Right forelimb (tissue), 1 donor: ENCODE measurements at places on chromosomes 2 and 18.

- DNase-seq, result no peak
These were observed 464.0 kb downstream of the FBXO15 start for GRCh38 chr18:73683409-73684238.

GRCh38 chr2:68214381-68214780 lies 38.0 kb downstream of the PPP3R1 start:
- no peak for DNase-seq

DNA sequence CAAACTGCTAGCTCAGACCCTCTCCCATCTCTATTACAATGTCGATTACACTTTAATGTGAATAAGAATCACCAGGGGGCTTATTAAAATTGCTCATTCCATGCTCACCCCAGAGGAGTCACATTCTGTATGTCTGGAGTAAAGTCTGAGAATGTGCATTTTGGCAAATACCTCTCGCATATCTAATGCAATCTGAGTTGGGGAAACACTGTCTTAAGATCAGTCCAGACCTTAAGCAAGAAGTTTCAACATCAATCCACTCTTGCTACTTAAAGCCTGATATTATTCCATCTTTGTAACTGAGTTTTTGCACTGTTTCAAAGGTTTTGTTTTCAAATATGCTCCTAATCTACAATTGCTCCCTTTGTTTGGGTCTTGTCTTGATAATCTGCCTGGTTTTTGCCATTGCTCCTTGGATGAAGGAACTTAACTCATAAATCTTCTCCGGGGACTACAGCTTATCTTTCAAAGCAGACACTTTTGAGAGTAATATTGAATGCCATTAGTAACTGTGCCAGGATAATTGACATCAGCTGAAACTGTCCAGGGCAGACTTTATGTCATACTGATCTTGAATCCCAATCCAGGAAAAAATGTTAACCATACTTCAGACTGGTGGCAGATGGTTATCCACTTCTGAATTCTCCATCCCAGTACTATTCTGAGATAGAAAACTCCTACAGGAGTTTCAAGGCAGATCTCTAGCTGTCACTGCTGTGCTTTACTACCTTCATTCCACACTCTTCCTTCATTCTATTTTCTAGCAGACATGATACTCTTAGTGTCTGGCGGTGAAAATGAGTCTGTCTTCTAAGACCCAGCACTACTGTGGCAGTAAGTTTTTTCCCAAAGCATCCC lies 200.9 kb downstream of the ERBB4 start:
- DNase-seq, result no peak

DNA sequence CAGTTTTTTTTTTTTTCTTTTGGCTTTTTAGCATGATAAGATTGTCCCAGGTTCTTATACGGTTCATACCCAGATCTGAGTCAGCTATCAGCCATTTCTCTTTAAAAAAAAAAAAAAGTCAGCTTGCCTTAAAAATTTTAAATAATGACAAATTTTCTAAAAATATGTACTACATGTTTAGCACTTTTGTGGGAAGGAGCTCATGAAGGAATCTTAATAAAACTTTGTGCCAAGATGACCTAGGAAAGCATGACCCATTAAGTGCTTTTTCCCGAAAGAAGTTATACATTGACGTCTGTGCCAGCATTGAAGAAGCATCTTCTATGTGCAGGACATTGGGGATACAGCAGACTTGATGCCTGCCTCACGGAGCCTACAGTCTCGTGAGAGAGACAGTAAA lies 4.5 kb upstream of the RBMS1 start:
- no peak for DNase-seq

DNA sequence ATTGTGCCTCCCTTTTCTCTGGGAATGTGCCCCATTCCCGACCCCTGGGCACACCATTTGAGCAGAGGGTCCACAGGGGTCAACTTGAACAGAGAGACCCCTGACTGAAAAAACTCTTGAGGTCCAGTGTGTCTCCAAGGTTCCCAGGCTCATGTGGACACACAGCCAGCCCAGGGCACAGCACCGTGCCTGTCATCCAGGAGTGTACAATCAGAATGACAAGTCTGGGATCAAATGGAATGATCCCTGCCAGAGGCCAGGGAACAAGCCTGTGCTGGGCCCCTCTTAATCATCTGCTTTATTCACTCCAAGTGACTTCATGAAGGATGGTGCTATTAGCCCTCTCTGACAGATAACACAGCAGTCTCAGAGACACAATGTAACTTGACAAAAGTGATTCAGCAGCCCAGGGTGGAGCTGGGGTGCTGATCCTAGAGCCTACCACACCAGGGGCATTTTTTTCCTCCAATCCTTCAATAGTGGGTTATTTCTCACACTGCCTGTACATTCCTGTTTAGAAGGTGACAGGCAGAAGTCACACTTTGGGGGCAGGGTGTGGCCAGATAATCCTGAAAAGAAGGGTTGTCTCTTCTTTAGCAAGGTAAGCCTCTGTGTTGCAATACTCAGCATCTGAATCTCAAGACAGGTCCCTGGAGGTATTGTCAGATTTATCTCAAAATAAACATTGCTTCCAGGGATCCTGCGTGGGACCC lies 84.0 kb upstream of the TMEM200C start:
- no peak for DNase-seq

- no peak for DNase-seq
These were observed 348.4 kb upstream of the KLHL29 start for GRCh38 chr2:23036629-23037028.

- peak; percentile 90 for DNase-seq
These were observed 1.0 kb upstream of the BMPR2 start for GRCh38 chr2:202375033-202375608.

GRCh38 chr2:25920786-25921415 lies 42.6 kb upstream of the ASXL2 start:
- DNase-seq, result no peak

GRCh38 chr2:73156539-73157124 lies 43.9 kb upstream of the RAB11FIP5 start:
- DNase-seq, result peak; percentile 70

DNA sequence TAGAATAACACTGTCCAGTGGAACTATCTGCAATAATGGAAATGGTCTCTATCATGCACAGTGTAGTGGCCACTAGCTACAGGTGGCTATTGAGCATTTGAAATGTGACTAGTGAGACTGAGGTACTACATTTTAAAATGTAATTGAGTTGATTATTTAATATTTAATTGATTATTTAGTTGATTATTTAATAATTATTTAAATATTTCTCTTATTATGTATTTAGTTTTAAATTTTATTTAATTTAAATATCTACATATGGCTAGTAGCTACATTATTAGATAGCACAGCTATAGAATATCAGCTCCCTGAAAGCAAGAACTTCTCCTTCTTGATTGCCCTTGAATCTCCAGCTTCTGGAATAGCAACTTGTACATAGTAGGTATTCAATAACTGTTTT lies 12.8 kb upstream of the ZNF521 start:
- no peak for DNase-seq

DNA sequence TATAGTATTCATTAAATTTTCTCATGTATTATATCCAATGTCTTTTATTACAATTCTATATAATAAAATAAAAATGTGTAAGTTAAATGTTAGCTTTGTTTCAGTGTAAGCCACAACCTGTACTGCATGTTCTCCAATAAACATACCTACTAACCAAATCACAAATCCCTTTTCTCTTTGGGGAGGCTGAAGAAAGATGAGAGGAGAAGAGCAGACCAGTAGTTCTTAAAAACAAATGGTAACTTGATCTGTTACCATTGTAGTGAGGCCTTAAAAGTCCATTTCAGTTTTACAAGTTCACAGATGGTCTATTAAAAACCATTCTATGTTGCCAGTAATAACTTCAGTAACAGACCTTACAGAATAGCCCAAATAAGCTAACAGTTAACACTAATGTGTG lies 100.5 kb downstream of the SOS1 start:
- DNase-seq, result no peak

DNA sequence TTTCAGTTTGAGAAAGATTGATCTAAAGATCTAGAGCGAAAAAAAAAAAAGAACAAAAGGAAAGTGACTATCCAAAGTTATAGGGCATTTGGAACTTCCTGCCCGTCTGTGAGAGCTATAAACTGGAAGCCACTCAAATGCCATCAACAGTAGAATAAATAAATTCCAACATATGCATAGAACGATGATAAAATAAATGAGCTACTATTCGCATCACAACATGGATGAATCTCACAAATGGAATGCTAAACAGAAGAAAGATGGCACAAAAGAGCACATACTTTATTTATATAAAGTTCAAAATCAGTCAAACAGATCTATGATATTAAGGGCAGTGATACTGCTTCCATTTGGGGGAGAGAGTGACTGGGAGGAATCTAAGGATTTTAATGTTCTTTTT lies 128.8 kb downstream of the TTC32 start:
- DNase-seq, result no peak

GRCh38 chr18:13218368-13218991 lies at the start of gene LDLRAD4:
Gene LDLRAD4, plus strand, starts transcription at chr18:13218760.
- peak; percentile 78 for DNase-seq

- no peak for DNase-seq
These were observed 29.7 kb downstream of the TAF4B start for GRCh38 chr18:26255695-26256622.

- DNase-seq, result no peak
These were observed 414.8 kb downstream of the DPP10 start for GRCh38 chr2:114857196-114857595.

GRCh38 chr2:160294339-160294803 lies 94.3 kb upstream of the ITGB6 start:
- no peak for DNase-seq

GRCh38 chr18:58310517-58310916 lies 266.5 kb downstream of the NEDD4L start:
- DNase-seq, result no peak

GRCh38 chr18:23669804-23670405 lies 7.2 kb upstream of the ANKRD29 start:
- no peak for DNase-seq

DNA sequence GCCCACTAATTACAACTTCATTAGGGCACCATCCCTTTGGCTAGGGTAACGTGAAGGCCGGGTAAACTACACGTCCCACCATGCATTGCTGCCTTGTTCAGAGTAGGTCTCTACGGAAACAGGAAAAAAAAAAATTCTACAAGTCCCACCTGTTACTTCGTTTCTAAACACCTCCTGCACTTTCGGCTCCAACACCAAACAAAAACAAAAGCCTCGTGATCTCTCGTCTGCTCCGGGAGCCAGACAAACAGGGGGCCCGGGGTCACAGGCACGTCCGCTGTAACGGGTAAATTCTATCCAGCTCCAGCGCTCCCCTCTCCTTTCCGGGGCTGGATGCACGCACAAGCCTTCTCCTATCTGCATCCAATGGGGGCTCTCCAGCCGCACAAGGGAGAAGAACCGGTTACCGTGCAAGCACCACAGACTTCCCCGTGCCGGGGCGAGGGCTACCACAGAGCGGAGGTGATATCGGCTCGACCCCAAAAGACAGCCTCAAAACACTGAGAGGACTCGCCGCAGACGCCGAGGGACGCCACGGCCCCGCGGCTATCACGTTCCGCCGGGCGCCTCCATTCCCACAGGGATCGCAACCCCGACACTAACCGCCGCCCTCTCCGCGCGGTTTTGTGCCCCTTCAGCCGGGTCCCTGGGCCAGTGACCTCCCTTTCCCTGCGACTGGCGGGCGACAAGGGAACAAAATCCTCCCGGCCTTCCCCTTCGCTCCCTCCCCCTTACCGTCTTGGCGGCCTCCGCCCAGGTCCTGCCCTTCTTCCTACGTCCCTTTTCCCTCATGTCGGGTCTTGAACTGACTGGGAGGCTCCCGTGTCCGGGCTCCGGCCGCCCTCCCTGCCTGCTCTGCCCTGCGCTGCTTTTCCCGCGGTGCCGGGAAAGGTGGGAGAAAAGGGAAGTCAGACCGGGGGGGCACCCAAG lies 591 bp downstream of the ASXL2 start:
- peak; percentile 76 for DNase-seq

DNA sequence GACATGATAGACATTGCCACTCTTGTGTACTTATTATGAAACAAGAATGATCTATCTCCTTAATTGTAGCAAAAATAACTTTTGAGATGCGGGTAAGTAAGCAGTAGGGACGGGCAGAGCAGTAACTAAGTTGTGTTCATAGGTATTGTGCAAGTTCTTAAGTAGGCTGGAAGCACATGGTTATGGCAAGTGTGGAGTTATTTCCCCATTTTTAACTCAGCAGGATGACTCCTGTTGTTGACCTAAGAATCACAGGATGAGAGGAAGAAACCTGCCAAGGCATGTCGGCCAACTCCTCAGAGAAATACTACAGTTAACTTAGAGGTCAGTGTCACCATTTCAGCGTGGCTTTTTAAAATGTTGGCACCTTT lies 51.1 kb upstream of the FN1 start:
- no peak for DNase-seq

DNA sequence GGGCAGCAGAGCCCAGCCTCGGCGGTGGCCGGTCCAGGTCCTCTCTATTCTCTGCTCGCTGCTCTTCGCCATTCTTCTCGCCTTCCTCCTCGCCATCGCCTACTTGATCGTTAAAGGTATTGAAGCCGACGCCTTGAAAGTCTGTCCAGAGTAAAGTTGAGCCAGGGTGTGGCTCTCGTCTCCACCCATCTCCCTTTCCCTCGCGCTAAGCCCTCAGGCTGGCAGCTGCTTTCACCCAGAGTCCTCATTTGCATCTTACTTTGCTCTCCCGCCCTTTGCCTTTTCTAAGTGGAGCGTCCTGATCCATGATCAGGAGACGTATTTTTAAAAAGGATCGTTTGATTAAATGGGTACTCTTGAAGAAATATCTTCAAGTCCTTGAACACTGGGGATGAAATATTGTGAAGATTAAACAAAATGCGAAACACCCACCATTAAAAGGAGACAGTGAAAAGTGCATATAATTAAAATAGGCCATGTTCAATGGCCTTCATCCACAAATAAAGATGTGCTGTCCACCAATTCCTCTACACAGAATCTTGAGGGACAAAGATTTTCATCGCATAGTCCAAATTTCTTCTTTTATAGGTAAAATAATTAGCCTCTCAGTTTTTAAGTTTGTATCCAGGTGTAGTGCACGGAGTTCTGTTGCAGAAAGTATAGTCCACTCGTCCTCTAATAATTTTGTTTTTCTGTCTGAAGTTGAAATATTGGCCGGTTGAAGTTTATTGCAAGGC lies 657 bp downstream of the ARL6IP6 start:
- DNase-seq, result no peak

- no peak for DNase-seq
These were observed 152.9 kb downstream of the LPIN1 start for GRCh38 chr2:11899264-11899818.

DNA sequence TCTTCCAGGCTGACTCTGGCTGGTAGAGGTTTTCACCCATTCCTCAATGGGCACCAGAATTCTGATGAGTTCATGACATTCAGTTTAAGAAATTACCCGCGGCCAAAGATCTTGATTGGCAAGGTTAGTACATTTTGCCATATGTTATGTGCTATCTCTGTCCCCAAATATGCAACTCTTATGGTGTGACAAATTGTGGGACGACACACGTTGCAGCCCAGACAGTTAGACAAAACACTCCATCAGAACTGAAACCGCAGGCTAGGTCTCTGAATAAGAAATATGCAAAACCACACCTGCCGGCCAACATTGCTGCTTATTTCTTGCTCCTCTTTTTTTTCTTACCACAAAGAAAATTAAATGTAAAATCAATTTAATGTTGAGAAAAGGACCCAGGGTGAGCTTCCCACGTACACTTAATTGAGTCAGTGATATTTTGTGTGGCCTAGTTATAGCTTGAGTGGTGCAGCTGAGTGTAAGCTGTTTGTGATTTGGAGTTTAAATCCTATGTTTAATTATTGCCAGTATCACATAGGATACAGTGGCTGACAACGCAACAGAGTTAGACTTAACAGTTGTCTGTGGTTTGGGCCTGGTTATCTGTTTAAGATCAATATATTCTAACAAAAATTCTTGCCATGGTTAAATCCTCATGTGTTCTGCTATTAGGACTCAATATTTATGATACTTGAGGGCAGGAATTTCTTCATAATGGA lies 35.7 kb upstream of the LTBP1 start:
- DNase-seq, result no peak
